ENCODE measurements at places on chromosomes 12 and 14. TPM values are rescaled to one million over a fixed set of nuclear protein-coding genes. Genes with fewer than 3 reads are reported as not detected.

RTN1 gene
- total RNA-seq, result 17.8 TPM

DNA sequence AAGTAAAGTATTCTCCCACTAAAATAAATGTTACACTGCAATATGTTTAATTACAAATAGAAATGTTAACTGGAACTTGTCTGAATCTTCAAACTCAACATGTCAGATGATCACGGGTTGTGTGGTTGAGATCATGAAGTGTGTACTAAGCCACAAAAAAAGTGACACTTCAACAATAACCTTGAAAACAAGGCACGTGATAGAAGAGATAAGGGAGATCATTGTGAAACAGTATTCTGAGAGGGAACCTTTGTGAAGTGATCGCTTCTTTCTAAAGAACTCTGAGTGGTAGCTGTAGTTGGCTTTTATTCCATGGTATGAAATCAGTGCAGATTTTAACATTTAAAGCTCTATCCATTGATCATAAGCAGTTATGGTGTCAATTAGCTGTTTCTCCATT is 60.0 kb downstream of the LIN52 start:
- DNase-seq, result no peak

ACACB gene
- total RNA-seq, result 46.8 TPM

AMN gene
- total RNA-seq, result 0.16 TPM

PIGH gene
- 18.0 TPM for total RNA-seq

DNA sequence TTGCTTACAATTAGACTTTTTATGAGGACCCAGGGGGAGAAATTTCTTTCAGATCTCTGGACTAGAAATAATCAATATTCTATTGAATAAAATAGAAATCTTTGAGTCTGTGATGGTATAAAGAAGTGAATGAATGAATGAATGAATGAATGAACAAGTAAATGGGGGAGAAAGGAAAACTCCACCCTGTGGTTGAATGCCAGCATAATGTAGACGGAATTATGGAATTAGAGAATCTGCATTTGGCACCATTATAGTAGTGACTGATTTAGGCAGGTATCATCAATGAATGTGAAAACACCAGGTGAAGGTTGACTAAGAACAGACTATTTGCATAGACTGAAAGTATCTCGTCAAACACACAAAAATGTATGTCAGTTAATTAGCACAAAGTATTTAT is 135.0 kb downstream of the FBXL14 start:
- DNase-seq, result no peak

Data from aorta (tissue), 5 donors.